ENCODE measurements at places on chromosomes 2 and 18. TPM values are rescaled to one million over a fixed set of nuclear protein-coding genes. Genes with fewer than 3 reads are reported as not detected.

TMEM247 gene
- polyA plus RNA-seq = not detected

SERPINB13 gene
- polyA plus RNA-seq = 233 TPM

CNRIP1 gene
- polyA plus RNA-seq = 3.8 TPM

MC4R gene
- polyA plus RNA-seq = not detected

EPG5 gene
- 8.1 TPM for polyA plus RNA-seq

CFAP210 gene
- polyA plus RNA-seq = 0.02 TPM

CCDC138 gene
- polyA plus RNA-seq = 2.5 TPM

GPR35 gene
- 3.1 TPM for polyA plus RNA-seq

GPR39 gene
- polyA plus RNA-seq = 0.93 TPM

REG3G gene
- polyA plus RNA-seq = not detected

C2orf15 gene
- 1.1 TPM for polyA plus RNA-seq

CHST9 gene
- 0.27 TPM for polyA plus RNA-seq

MBD1 gene
- polyA plus RNA-seq = 34.8 TPM

RNPEPL1 gene
- polyA plus RNA-seq = 65.9 TPM

UNC80 gene
- 0.02 TPM for polyA plus RNA-seq

FAM161A gene
- 1.1 TPM for polyA plus RNA-seq

SDC1 gene
- polyA plus RNA-seq = 239 TPM

SATB2 gene
- polyA plus RNA-seq = 0.33 TPM

NEU2 gene
- polyA plus RNA-seq = not detected

REG1B gene
- 0.34 TPM for polyA plus RNA-seq

ANKRD62 gene
- polyA plus RNA-seq = 0.16 TPM

RAB27B gene
- 5.7 TPM for polyA plus RNA-seq

TFPI gene
- polyA plus RNA-seq = 6.8 TPM

CXCR2 gene
- polyA plus RNA-seq = 12.0 TPM

DCAF17 gene
- polyA plus RNA-seq = 2.5 TPM

MTA3 gene
- 55.3 TPM for polyA plus RNA-seq

USP14 gene
- 23.4 TPM for polyA plus RNA-seq

IDH1 gene
- 59.6 TPM for polyA plus RNA-seq

SH3RF3 gene
- 1.3 TPM for polyA plus RNA-seq

PLCD4 gene
- polyA plus RNA-seq = 5.4 TPM

DSG2 gene
- 3.2 TPM for polyA plus RNA-seq

CGREF1 gene
- 3.4 TPM for polyA plus RNA-seq

NETO1 gene
- polyA plus RNA-seq = not detected

STON1 gene
- 3.8 TPM for polyA plus RNA-seq

ANKRD30BL gene
- polyA plus RNA-seq = not detected

NOSTRIN gene
- polyA plus RNA-seq = 3.4 TPM

D2HGDH gene
- polyA plus RNA-seq = 26.2 TPM

ALLC gene
- polyA plus RNA-seq = not detected

SCRN3 gene
- polyA plus RNA-seq = 14.0 TPM

CACNB4 gene
- 1.3 TPM for polyA plus RNA-seq

ACMSD gene
- not detected for polyA plus RNA-seq

PROM2 gene
- polyA plus RNA-seq = 56.0 TPM

KCNG2 gene
- polyA plus RNA-seq = not detected

RGPD3 gene
- polyA plus RNA-seq = 0.06 TPM

SERPINB10 gene
- 0.06 TPM for polyA plus RNA-seq

CERKL gene
- polyA plus RNA-seq = not detected

COL6A3 gene
- polyA plus RNA-seq = 4.3 TPM

ATP6V1C2 gene
- 16.8 TPM for polyA plus RNA-seq

STK17B gene
- 2.2 TPM for polyA plus RNA-seq

CPO gene
- polyA plus RNA-seq = 0.06 TPM

IL36RN gene
- polyA plus RNA-seq = 25.9 TPM

SLC14A1 gene
- 0.44 TPM for polyA plus RNA-seq

B3GNT2 gene
- 13.5 TPM for polyA plus RNA-seq

SPP2 gene
- polyA plus RNA-seq = not detected

R3HDM1 gene
- polyA plus RNA-seq = 6.8 TPM

LYPD6 gene
- polyA plus RNA-seq = 0.51 TPM

ADD2 gene
- polyA plus RNA-seq = 0.09 TPM

CHRNG gene
- not detected for polyA plus RNA-seq

ONECUT2 gene
- under 0.01 TPM for polyA plus RNA-seq
